ENCODE measurements at places on chromosomes 3 and 15. TPM values are rescaled to one million over a fixed set of nuclear protein-coding genes. Genes with fewer than 3 reads are reported as not detected.

- H3K4me3 ChIP-seq, result no peak overlapping the region
- no peaks in the 10 kb centered on the region for H3K27me3 ChIP-seq
- no peak for DNase-seq
- H3K27ac ChIP-seq, result no peak overlapping the region
- no peaks in the 10 kb centered on the region for H3K4me1 ChIP-seq
These were observed 84.1 kb downstream of the WNT7A start for GRCh38 chr3:13795816-13796215.

LMCD1 gene
- 813 TPM for total RNA-seq

GOLGA8N gene
- total RNA-seq, result 21.2 TPM

NCK1 gene
- total RNA-seq, result 41.5 TPM

- no peaks in the 10 kb centered on the region for H3K27me3 ChIP-seq
- H3K4me1 ChIP-seq, result no peaks in the 10 kb centered on the region
- H3K4me3 ChIP-seq, result no peak overlapping the region
- H3K27ac ChIP-seq, result no peak overlapping the region
- DNase-seq, result no peak
These were observed 5.3 kb downstream of the FGD5 start for GRCh38 chr3:14823910-14824629.

- H3K4me3 ChIP-seq, result no peak overlapping the region
- peaks cover 13% of the 10 kb centered on the region for H3K4me1 ChIP-seq
- no peaks in the 10 kb centered on the region for H3K27me3 ChIP-seq
- DNase-seq, result no peak
These were observed 9.6 kb upstream of the ATP13A3 start for GRCh38 chr3:194496217-194496919.

GRCh38 chr3:14474363-14475081 lies 65.6 kb downstream of the GRIP2 start:
- H3K36me3 ChIP-seq, result peaks cover 21% of the 10 kb centered on the region
- H3K4me1 ChIP-seq, result no peaks in the 10 kb centered on the region
- H3K27ac ChIP-seq, result no peak overlapping the region
- no peaks in the 10 kb centered on the region for H3K27me3 ChIP-seq

DNA sequence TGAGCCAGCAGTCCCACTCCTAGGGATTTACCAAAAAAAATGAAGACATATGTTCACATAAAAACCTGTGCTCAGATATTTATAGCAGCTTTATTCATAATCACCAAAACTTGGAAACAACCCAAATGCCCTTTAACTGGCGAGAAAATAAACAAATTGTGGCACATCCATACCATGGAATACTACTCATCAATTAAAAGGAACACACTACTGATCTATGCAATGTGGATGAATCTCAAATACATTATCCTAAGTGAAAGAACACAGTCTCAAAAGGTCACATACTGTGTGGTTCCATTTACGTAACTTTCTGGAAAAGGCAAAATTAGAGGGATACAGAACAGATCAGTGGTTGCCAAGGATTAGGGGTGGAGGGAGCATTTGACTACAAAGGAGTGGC lies 394.5 kb downstream of the SHQ1 start:
- H3K4me3 ChIP-seq, result no peak overlapping the region
- H3K27ac ChIP-seq, result no peak overlapping the region
- no peak for DNase-seq
- no peaks in the 10 kb centered on the region for H3K36me3 ChIP-seq

Measured in thoracic aorta (tissue), 2 donors.